NK-92 treated with Interleukin-12 subunit alpha and Interleukin-12 subunit beta, amount 100 ng/mL, for 24 hours (cell line): ENCODE measurements at places on chromosomes 1 and 21.

GRCh38 chr1:63322114-63322943 is at the start of gene FOXD3:
FOXD3 (plus strand) TSS chr1:63322567; CDS start chr1:63323059, 492 bp downstream.
- no peak for DNase-seq

DNA sequence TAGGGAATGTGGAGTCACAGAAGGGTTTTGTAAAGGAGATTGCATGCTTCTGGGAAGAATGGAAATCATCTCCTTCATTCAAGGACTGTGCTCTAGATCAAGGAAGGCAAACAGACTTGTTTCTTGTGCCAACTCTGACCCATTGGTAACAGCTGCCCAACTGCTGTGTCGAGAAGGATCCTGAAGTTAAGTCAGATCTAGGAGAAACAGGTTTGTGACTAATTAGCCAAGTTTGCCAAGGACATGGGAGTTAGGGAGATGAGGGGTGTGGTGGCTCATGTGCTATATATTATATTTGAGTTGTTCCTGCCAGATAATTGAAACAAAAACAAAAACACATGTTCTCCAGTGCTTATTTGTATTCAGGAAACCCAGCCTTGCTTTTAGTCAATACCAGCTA is 251.2 kb upstream of the USP24 start:
- no peak for DNase-seq

- DNase-seq = no peak
These were observed 1.4 kb downstream of the RAVER2 start for GRCh38 chr1:64745986-64746940.

GRCh38 chr1:150550222-150551050 is 1.2 kb downstream of the ADAMTSL4 start:
- DNase-seq = no peak

GRCh38 chr1:172845371-172845770 is 186.5 kb downstream of the FASLG start:
- DNase-seq = no peak

GRCh38 chr1:9443913-9444445 is 95.3 kb upstream of the SLC25A33 start:
- DNase-seq = no peak

GRCh38 chr1:152801333-152801732 is 4.8 kb downstream of the LCE1D start:
- DNase-seq = no peak
